ENCODE measurements at places on chromosomes 2 and 18.

DNA sequence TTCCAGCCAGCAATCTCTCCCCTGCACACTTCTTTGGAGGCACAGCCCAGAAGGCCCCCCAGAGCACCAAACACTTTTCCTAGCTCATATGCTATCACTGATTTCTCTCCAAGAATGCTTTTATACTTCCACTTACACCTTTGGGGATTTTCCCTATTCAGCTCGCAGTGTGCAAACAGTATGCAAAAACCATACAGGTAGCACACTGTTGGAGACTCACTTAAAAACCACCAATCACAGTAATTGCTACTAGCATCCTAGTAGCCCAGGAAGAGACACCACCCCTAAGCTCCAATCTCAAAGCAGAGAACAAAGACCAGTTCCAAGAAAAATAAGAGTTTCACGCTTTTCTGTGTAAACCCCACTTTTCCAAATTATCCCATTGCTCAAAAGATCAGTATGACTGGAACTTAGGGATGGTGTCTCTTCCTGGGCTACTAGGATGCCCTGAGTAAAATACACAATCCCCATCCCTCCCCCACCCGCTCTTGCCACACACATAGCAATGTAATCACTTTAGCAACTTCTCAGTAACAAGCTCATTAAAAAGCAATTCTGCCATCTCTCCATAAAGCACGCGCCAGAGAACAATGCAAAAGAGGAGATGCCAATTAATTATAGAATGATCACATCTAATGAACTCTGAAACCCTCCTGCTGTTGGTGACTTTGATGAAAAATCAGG lies 43.0 kb downstream of the KLF7 start:
- no peak for DNase-seq

GRCh38 chr18:25495606-25496005 lies 143.6 kb upstream of the ZNF521 start:
- no peak for DNase-seq

GRCh38 chr2:232504438-232504837 lies 15.8 kb upstream of the PRSS56 start:
- DNase-seq, result no peak

- DNase-seq, result no peak
Measured at GRCh38 chr2:216992056-216992675, 132.3 kb upstream of the TNP1 start.
